ENCODE measurements at places on chromosomes 6 and 20. TPM values are rescaled to one million over a fixed set of nuclear protein-coding genes. Genes with fewer than 3 reads are reported as not detected.

Gene C6orf163
- 0.09 TPM for total RNA-seq

Gene CTAGE9
- not detected for total RNA-seq

Gene ABHD16B
- not detected for total RNA-seq

Gene MLIP
- total RNA-seq, result not detected

Gene C20orf204
- total RNA-seq, result 0.29 TPM

Gene CCND3
- total RNA-seq, result 145 TPM

Gene LGSN
- 1.9 TPM for total RNA-seq

Gene RAMACL
- total RNA-seq, result 0.09 TPM

Gene HMGCLL1
- 0.18 TPM for total RNA-seq

Gene TNF
- total RNA-seq, result not detected

Gene CCN2
- total RNA-seq, result 221 TPM

Gene PDE10A
- 27.4 TPM for total RNA-seq

Gene ECT2L
- total RNA-seq, result not detected

Gene FAM184A
- total RNA-seq, result not detected

Gene BTNL2
- total RNA-seq, result not detected

Gene SIRPB1
- 0.47 TPM for total RNA-seq

Gene NUS1
- total RNA-seq, result 25.6 TPM

Gene LRRC73
- total RNA-seq, result 0.56 TPM

Gene HEY2
- total RNA-seq, result not detected

Gene TRDN
- total RNA-seq, result not detected

Gene METTL24
- total RNA-seq, result not detected

Gene FABP7
- not detected for total RNA-seq

Gene C6orf15
- 0.07 TPM for total RNA-seq

Gene FAM83D
- 65.2 TPM for total RNA-seq

Gene ZFP57
- not detected for total RNA-seq

Gene TREML1
- total RNA-seq, result not detected

Gene TMEM74B
- 3.3 TPM for total RNA-seq
